HFFc6 (cell line): ENCODE measurements at places on chromosomes 7 and 10. TPM values are rescaled to one million over a fixed set of nuclear protein-coding genes. Genes with fewer than 3 reads are reported as not detected.

SPRN gene
- 0.37 to 2.7 TPM (median 2.4 TPM) in 3 replicates for total RNA-seq

MBL2 gene
- total RNA-seq, result not detected in 3 replicates

SPDYE3 gene
- total RNA-seq, result not detected in 3 replicates

NRF1 gene
- 6.8 to 12.0 TPM (median 10.6 TPM) in 3 replicates for total RNA-seq

MLLT10 gene
- 21.8 to 23.5 TPM (median 22.9 TPM) in 3 replicates for total RNA-seq

OLAH gene
- not detected in 3 replicates for total RNA-seq

- H3K27me3 ChIP-seq, result no peaks in the 10 kb centered on the region; the same call in 1 of the 2 replicates
- no peaks in the 10 kb centered on the region for H3K4me1 ChIP-seq
- H3K4me3 ChIP-seq, result no peak overlapping the region
- no peaks in the 10 kb centered on the region for H3K36me3 ChIP-seq
- H3K27ac ChIP-seq, result no peak overlapping the region
These were observed 218.7 kb downstream of the PARD3 start for GRCh38 chr10:34596351-34596750.

DNA sequence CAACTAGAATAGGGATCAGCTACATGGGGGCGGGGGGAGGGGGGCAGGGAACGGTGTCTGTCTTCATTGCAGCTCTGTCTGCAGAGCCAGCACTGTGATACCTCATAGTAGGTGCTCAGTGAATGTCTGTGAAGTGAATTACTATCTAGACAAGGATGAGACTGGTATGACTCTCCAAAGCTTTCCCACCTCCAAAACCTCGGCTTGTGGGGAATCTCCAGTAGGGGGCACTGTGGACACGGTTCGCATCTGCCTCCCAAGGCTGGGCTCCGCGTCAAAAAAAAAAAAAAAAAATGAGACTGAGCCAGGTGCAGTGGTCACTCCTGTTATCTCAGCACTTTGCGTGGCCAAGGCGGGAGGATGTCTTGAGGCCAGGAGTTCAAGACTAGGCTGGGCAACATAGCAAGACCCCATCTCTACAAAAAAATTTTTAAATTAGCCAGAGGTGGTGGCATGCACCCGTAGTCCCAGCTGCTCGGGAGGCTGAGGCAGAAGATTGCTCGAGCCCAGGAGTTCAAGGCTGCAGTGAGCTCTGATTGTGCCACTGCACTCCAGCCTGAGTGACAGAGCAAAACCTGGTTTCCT, 9.6 kb downstream of the TRIM56 start:
- peaks cover 2% of the 10 kb centered on the region; the same call in 1 of the 2 replicates for H3K27me3 ChIP-seq
- peak overlapping the region; percentile 80 for H3K27ac ChIP-seq
- DNase-seq, result peak; percentile 67
- peak overlapping the region; percentile 44 for H3K4me3 ChIP-seq
- peaks cover 17% of the 10 kb centered on the region for H3K36me3 ChIP-seq

- H3K36me3 ChIP-seq, result no peaks in the 10 kb centered on the region
- H3K27me3 ChIP-seq, result peaks cover 59% of the 10 kb centered on the region
- H3K27ac ChIP-seq, result no peak overlapping the region
- H3K4me1 ChIP-seq, result no peaks in the 10 kb centered on the region; the same call in 1 of the 2 replicates
These were observed 1.9 kb upstream of the PAX4 start for GRCh38 chr7:127619681-127620405.

- no peaks in the 10 kb centered on the region for H3K36me3 ChIP-seq
- H3K4me1 ChIP-seq, result no peaks in the 10 kb centered on the region
- no peaks in the 10 kb centered on the region for H3K27me3 ChIP-seq
- no peak for DNase-seq
These were observed 791.7 kb upstream of the PHF14 start for GRCh38 chr7:10181996-10182395.

GRCh38 chr10:4545062-4545461, 280.9 kb upstream of the AKR1E2 start:
- H3K27ac ChIP-seq, result peak overlapping the region; percentile 66; the same call in 1 of the 2 replicates
- peak overlapping the region; percentile 45; the same call in 1 of the 2 replicates for H3K4me3 ChIP-seq
- no peaks in the 10 kb centered on the region for H3K27me3 ChIP-seq
- H3K4me1 ChIP-seq, result peaks cover 65% of the 10 kb centered on the region
- peak; percentile 35 for DNase-seq

DNA sequence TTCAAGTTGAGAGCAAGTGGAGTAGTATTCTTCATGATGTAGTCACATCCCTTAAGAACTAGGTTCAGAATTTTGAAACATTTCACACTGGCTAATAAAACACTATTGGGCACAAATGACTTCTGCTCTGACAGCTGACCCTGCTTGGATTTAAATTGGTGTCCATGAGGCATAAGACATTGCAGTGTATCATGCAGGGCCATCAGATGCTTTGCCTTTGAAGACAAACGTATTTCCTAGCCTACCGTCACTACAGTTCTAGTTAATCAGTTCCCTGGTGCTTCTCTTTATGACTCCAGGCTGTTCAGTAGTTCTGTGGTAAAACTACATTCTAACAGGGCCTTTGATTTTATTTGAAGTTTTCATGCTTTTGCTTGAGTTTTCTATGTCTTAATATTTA, 168.5 kb upstream of the ZNF804B start:
- H3K4me3 ChIP-seq, result no peak overlapping the region
- no peak for DNase-seq
- H3K4me1 ChIP-seq, result no peaks in the 10 kb centered on the region
- no peak overlapping the region for H3K27ac ChIP-seq
- H3K36me3 ChIP-seq, result no peaks in the 10 kb centered on the region

DNA sequence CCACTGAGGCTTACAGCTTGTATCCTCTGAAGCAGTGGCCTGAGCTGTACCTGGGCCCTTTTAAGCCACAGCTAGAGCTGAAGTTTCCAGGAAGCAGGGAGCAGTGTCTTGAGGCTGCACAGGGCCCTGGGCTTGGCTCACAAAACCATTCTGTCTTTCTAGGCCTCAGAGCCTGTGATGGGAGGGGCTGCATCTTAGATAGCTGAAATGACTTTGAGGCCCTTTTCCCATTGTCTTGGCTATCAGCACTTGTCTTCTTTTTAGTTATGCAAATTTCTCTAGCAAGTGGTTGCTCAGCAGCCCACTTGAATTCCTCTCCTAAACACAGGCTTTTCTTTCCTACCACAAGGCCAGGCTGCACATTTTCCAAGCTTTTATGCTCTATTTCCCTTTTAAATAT, 864.2 kb downstream of the REEP3 start:
- no peak for DNase-seq
- H3K27me3 ChIP-seq, result no peaks in the 10 kb centered on the region; the same call in 1 of the 2 replicates
- no peak overlapping the region for H3K4me3 ChIP-seq

GRCh38 chr10:6973899-6974298, 393.8 kb upstream of the PRKCQ start:
- H3K27ac ChIP-seq, result no peak overlapping the region
- no peaks in the 10 kb centered on the region for H3K4me1 ChIP-seq
- peaks cover 3% of the 10 kb centered on the region for H3K27me3 ChIP-seq
- no peaks in the 10 kb centered on the region for H3K36me3 ChIP-seq
- DNase-seq, result no peak
- H3K4me3 ChIP-seq, result no peak overlapping the region

DNA sequence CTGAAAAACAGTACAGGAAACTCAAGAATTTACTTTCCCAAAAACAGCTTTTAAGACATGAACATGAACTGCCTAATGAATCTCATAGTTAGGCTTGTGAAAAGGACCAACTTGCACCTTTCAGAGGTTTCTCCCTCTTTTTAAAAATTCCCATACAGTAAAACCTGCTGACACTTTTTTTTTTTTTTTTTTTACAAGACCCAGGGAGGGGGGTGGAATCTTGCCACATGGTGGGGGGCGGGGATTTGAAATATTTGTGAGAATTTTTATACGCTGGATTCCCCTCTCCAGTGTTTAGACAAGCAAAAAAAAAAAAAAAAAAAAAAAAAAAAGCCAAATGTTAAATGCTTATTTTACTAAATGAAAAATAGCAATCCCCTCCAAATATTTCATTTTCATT, 57.4 kb downstream of the HIBADH start:
- H3K27ac ChIP-seq, result peak overlapping the region; percentile 85
- no peaks in the 10 kb centered on the region for H3K27me3 ChIP-seq
- peaks cover under 1% of the 10 kb centered on the region; the same call in 1 of the 2 replicates for H3K36me3 ChIP-seq
- H3K4me3 ChIP-seq, result peak overlapping the region; percentile 78

DNA sequence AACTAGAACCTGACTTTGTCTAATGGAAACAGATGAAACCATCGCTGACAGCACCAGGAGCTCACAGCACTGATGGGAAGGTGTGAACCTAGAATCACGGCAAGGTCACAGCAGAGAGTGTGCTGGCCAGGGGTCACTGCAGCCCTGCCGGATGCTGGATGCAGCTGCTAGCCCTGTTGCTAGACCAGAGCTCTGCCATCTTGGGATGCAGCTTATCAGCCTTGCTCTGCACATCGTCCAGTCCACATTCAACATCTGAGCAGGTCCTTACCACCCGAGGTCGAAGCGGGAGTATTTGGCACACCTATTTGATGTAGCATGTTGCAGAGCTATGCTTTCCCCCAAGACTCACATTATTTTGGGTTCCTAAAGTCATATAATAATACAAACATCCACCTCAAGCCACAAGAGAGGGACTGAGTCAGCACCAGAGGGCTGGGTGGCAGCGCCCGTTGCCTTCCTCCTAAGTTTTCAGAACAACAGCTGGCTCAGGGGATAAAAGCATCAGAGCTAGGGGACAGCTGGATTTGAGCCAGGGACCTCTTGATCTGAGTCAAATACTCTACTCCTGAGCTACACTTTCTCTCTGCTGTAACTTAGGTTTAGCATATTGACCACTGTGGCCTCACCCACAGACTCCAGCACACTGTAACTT, 135.3 kb downstream of the ZNF467 start:
- no peak for DNase-seq
- H3K27ac ChIP-seq, result no peak overlapping the region
- no peak overlapping the region for H3K4me3 ChIP-seq
- peaks cover 13% of the 10 kb centered on the region for H3K27me3 ChIP-seq

DNA sequence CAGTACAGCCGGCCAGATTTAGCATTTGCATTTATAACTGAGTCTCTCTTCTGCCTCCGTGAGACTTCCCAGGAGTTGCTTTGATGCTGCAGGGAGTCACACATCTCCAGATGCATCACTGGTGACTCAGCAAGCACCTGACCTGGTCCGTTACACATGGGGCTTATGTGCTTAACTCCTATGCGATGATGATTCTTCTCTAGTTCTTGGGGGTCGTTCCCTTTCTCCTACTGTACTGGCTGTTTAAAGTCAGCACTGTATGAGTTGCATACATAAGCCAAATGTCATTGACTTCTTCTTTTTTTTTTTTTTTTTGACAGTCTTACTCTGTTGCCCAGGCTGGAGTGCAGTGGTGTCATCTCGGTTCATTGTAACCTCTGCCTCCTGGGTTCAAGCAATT, 13.0 kb upstream of the AKR1E2 start:
- DNase-seq, result peak; percentile 82
- no peaks in the 10 kb centered on the region for H3K27me3 ChIP-seq
- peaks cover 64% of the 10 kb centered on the region for H3K4me1 ChIP-seq
- peak overlapping the region; percentile 63 for H3K27ac ChIP-seq

- peak overlapping the region; percentile 95 for H3K4me3 ChIP-seq
- peaks cover 27% of the 10 kb centered on the region for H3K4me1 ChIP-seq
- H3K27ac ChIP-seq, result peak overlapping the region; percentile 92
- DNase-seq, result peak; percentile 64
- H3K36me3 ChIP-seq, result peaks cover 13% of the 10 kb centered on the region
These were observed 655 bp downstream of the KLHL7 start for GRCh38 chr7:23106057-23106822.

GRCh38 chr7:14988941-14989340, 86.4 kb upstream of the DGKB start:
- no peaks in the 10 kb centered on the region for H3K4me1 ChIP-seq
- no peak overlapping the region for H3K4me3 ChIP-seq
- DNase-seq, result peak; percentile 17
- 0 out of 2 replicates have a peak, but pooled peaks cover 2% of the 10 kb centered on the region for H3K27me3 ChIP-seq
- H3K36me3 ChIP-seq, result no peaks in the 10 kb centered on the region

- peaks cover 8% of the 10 kb centered on the region for H3K4me1 ChIP-seq
- no peaks in the 10 kb centered on the region for H3K27me3 ChIP-seq
- DNase-seq, result no peak
- H3K27ac ChIP-seq, result no peak overlapping the region
These were observed 9.3 kb downstream of the TBL2 start for GRCh38 chr7:73569042-73569608.

DNA sequence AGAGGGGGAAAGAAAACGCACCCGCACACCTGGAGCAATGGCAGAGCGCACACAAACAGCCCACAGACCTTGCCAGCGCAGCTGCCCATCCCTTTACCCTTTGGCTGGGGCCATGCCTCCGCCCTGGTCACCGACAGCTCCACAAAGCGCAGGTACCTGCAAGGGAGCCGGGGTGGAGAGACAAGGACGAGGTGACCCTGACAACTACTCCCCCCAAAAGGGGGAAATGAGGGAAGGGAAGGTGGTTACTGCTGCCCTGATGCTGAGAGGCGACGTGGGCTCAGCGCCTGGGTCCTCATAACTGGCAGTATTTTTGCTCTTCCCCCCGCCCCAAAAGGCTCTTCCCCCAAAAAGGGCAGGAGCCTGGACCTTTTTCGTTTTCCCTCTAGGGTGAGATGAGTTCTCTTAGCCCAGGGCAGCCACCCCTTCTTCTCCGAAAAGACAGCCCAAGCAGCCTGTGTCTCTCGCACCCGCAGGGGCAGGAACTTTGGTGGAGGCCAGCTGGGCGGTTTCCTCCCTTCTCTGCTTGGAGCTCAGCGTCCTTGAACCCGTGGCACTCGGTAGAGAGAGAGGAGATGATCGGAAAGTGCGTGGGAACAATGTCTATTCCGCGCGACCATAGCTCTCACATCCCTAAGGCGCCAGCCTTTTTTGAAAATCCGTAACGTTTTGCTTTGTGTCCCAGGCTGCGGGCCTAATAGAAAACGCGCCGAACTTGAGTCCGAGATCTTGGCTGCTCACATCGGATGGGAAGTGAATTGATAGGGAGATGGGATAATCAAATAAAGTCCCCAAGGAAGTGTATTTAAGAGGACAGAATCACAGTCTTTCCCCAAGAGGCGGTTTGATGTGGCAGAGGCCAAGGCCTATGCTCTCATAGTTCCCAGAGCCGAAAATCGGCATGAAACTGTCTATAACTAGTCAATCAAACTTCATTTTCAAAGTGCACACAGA, 1.0 kb downstream of the NKX2-3 start:
- peaks cover 14% of the 10 kb centered on the region for H3K36me3 ChIP-seq
- no peak overlapping the region for H3K27ac ChIP-seq
- H3K4me1 ChIP-seq, result peaks cover 27% of the 10 kb centered on the region
- peaks cover 88% of the 10 kb centered on the region for H3K27me3 ChIP-seq
- DNase-seq, result no peak
